ENCODE measurements at places on chromosomes 5 and 9. TPM values are rescaled to one million over a fixed set of nuclear protein-coding genes. Genes with fewer than 3 reads are reported as not detected.

DNA sequence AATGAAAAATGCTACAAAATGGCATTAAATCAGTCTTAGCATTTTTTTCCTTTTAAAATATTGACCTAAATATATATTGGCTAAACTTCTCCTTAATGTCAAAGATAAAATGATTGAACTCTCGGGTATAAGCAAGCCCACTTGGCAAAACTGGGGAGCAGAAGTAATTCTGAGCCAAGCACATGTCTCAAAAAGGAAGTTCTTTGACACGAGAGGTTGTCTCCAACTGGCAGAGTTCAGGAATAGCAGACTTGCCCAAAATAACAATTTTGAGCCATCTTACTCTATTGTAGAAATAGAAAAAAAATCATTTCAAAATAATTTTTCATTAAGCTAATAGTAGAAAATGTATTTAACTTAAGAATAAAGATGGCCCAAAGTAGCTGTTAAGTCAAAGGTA lies 10.4 kb upstream of the MLLT3 start:
- no peak overlapping the region for H3K4me3 ChIP-seq
- DNase-seq = no peak
- H3K27ac ChIP-seq = no peak overlapping the region
- peaks cover 16% of the 10 kb centered on the region for H3K4me1 ChIP-seq
- H3K36me3 ChIP-seq = no peaks in the 10 kb centered on the region

- peak; percentile 94 for DNase-seq
- peaks cover 35% of the 10 kb centered on the region for H3K36me3 ChIP-seq
- peaks cover 5% of the 10 kb centered on the region for H3K4me1 ChIP-seq
- H3K4me3 ChIP-seq = no peak overlapping the region
- no peaks in the 10 kb centered on the region for H3K27me3 ChIP-seq
Observed at GRCh38 chr9:122991370-122991830, 42.1 kb upstream of the GPR21 start.

DNA sequence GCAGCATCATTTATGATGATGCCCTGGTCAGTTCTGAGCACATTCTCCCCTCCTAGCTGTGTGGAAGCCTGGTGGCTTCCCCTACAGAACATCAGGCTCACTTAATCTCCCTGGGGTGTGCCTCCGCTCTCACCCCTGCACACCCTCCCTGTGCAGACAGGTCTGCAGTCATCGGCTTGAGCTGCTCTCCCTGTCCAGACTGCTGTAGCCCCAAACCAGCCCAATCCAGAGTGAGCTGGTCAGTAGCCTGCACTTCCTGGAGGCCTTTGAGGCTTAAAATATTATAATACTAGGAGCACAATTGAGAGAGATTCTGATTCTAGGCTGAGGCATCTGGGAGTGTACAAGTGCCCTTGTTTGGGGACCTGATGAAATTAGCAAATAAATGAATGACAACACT lies 60.2 kb downstream of the PPARGC1B start:
- 0 out of 2 replicates have a peak, but pooled peaks cover 6% of the 10 kb centered on the region for H3K4me1 ChIP-seq
- H3K36me3 ChIP-seq = no peaks in the 10 kb centered on the region
- DNase-seq = no peak

GRCh38 chr9:2336055-2336454 lies 285.5 kb upstream of the VLDLR start:
- no peaks in the 10 kb centered on the region for H3K4me1 ChIP-seq
- peak; percentile 20 for DNase-seq
- no peak overlapping the region for H3K4me3 ChIP-seq
- no peaks in the 10 kb centered on the region for H3K27me3 ChIP-seq
- H3K36me3 ChIP-seq = no peaks in the 10 kb centered on the region

DNA sequence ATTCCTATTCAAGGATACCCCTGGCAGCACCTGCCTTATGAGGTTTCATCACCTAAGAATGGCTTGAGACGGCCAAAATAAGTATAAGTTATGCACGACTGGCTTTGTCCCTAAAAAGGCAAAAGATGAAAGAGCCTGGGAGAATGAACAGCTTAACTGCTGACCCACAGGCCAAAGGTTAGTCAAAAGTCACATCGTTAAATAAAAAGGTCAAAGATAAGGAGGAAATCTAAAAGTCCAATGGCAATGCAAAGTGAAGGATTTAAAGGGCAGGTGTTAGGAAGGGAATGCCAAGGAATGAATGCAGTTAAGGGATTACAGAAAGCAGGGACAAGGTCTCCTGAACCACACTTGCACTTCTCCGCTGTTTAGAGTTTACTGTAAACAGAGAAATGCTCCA lies 5.6 kb downstream of the TAL2 start:
- H3K4me1 ChIP-seq = no peaks in the 10 kb centered on the region
- H3K36me3 ChIP-seq = no peaks in the 10 kb centered on the region
- DNase-seq = no peak
- H3K4me3 ChIP-seq = no peak overlapping the region
- H3K27me3 ChIP-seq = no peaks in the 10 kb centered on the region

DNA sequence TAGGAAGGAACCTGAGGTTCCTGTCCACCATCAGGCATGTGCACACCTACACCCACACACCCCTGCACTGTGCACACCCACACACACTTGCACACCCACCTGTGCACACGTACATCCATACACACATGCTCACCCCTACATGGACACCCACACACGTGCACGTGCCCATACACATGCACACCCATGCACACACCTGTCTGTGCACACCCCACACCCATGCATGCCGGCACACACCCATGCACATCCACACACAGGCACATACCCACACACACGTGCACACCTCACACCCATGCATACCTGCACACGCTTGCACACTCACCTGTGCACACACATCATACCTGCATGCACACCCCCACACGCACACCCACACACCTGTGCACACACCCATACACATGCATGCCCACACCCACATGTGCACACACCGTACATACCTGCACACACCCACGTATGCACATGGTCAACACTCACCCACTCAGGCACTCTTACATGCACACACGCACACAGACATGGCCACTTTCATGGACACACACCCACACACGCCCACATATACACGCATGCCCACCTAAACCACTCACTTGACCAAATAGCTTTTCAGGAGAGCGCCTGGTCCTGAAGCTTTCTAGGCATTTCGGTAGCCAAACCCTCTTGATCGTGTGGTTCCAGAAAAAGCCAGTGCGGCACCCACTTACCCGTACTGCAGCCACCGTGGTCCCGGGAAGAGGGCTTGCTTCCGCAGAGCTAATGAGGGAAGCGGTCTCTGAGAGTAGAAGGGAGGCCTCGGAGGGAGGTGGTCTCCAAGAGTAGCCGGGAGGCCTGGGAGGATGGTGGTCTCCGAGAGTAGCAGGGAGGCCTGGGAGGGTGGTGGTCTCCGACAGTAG lies 36.7 kb upstream of the CLPTM1L start:
- H3K36me3 ChIP-seq = no peaks in the 10 kb centered on the region
- no peak overlapping the region for H3K27ac ChIP-seq
- no peak overlapping the region for H3K4me3 ChIP-seq
- DNase-seq = no peak
- H3K4me1 ChIP-seq = no peaks in the 10 kb centered on the region
- 0 out of 2 replicates have a peak, but pooled peaks cover 15% of the 10 kb centered on the region for H3K27me3 ChIP-seq

- H3K4me3 ChIP-seq = no peak overlapping the region
- no peaks in the 10 kb centered on the region for H3K4me1 ChIP-seq
- no peak overlapping the region for H3K27ac ChIP-seq
- DNase-seq = no peak
- H3K36me3 ChIP-seq = no peaks in the 10 kb centered on the region
Observed at GRCh38 chr5:112064271-112064701, 307.3 kb upstream of the NREP start.

GRCh38 chr5:51882647-51883046 lies 499.4 kb downstream of the ISL1 start:
- no peak overlapping the region for H3K4me3 ChIP-seq
- no peak for DNase-seq
- no peaks in the 10 kb centered on the region for H3K4me1 ChIP-seq
- H3K36me3 ChIP-seq = no peaks in the 10 kb centered on the region
- H3K27me3 ChIP-seq = no peaks in the 10 kb centered on the region

GRCh38 chr5:82330530-82331270 lies 52.5 kb upstream of the RPS23 start:
- no peak overlapping the region for H3K4me3 ChIP-seq
- H3K27me3 ChIP-seq = no peaks in the 10 kb centered on the region
- peaks cover 45% of the 10 kb centered on the region for H3K4me1 ChIP-seq

- no peak overlapping the region for H3K27ac ChIP-seq
- no peaks in the 10 kb centered on the region for H3K36me3 ChIP-seq
- peaks cover 36% of the 10 kb centered on the region for H3K4me1 ChIP-seq
- no peak overlapping the region for H3K4me3 ChIP-seq
Observed at GRCh38 chr5:73392775-73393174, 55.8 kb downstream of the FOXD1 start.

GRCh38 chr5:944992-945685 lies 52.5 kb downstream of the TRIP13 start:
- H3K27me3 ChIP-seq = peaks cover 70% of the 10 kb centered on the region
- no peak overlapping the region for H3K4me3 ChIP-seq
- no peak for DNase-seq
- no peaks in the 10 kb centered on the region for H3K4me1 ChIP-seq
- H3K27ac ChIP-seq = no peak overlapping the region

GRCh38 chr9:122580360-122580759 lies 2.8 kb downstream of the OR1L8 start:
- peak; percentile 85 for DNase-seq
- no peak overlapping the region for H3K4me3 ChIP-seq
- no peaks in the 10 kb centered on the region for H3K27me3 ChIP-seq
- H3K27ac ChIP-seq = peak overlapping the region; percentile 36
- H3K36me3 ChIP-seq = no peaks in the 10 kb centered on the region
- peaks cover 14% of the 10 kb centered on the region for H3K4me1 ChIP-seq

- H3K27ac ChIP-seq = no peak overlapping the region
- no peaks in the 10 kb centered on the region for H3K36me3 ChIP-seq
- no peaks in the 10 kb centered on the region for H3K27me3 ChIP-seq
- H3K4me3 ChIP-seq = no peak overlapping the region
- peak; percentile 70 for DNase-seq
- H3K4me1 ChIP-seq = no peaks in the 10 kb centered on the region
Observed at GRCh38 chr9:15837079-15837679, 284.3 kb downstream of the CCDC171 start.

- DNase-seq = peak; percentile 91
- no peaks in the 10 kb centered on the region for H3K36me3 ChIP-seq
- no peak overlapping the region for H3K4me3 ChIP-seq
- H3K27me3 ChIP-seq = no peaks in the 10 kb centered on the region
- peaks cover 20% of the 10 kb centered on the region for H3K4me1 ChIP-seq
- no peak overlapping the region for H3K27ac ChIP-seq
Observed at GRCh38 chr5:171757853-171758535, 27.6 kb upstream of the SMIM23 start.

GRCh38 chr9:114718801-114719221 lies 36.8 kb upstream of the TEX48 start:
- H3K4me1 ChIP-seq = peaks cover 24% of the 10 kb centered on the region
- H3K27ac ChIP-seq = no peak overlapping the region
- peaks cover 7% of the 10 kb centered on the region for H3K27me3 ChIP-seq

GRCh38 chr9:84916769-84917168 lies 247.2 kb downstream of the NTRK2 start:
- H3K36me3 ChIP-seq = no peaks in the 10 kb centered on the region
- H3K27ac ChIP-seq = no peak overlapping the region
- DNase-seq = no peak
- H3K27me3 ChIP-seq = no peaks in the 10 kb centered on the region
- H3K4me3 ChIP-seq = no peak overlapping the region

DNA sequence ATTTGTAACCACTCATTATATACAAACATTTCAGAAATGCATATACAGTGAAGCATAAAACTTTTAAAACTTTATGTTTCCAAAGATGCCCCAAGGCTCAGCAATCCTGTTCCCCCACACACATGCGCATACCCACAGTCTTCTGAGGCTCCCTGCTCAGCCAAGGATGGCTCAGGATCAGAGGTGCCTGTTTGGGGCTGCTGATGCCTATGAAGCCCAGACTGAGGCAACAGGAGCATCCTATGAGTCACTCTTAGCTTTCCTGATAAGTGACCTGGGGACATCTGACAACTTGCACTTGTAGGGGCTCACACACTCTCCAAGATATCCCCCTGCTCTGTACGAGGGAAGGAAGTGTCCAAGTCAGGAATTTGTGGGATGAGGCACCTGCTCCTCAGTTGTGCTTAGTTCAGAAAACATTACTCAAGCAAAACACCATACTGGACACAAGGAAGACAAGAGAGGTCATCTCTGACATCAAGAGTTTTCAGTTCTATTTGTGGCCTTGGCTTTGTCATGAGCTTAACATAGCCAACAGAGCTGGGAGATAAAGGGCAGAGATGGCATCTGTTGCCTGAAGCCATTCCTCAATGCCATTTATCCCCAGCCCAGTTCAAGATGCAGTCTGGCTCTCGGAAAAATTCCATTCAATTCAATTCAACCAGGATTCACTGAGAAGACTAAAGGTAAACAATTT lies 62.3 kb downstream of the NIPSNAP3B start:
- peaks cover 5% of the 10 kb centered on the region for H3K36me3 ChIP-seq
- H3K4me1 ChIP-seq = peaks cover 20% of the 10 kb centered on the region
- H3K27ac ChIP-seq = no peak overlapping the region
- DNase-seq = no peak
- no peaks in the 10 kb centered on the region for H3K27me3 ChIP-seq
- H3K4me3 ChIP-seq = no peak overlapping the region

DNA sequence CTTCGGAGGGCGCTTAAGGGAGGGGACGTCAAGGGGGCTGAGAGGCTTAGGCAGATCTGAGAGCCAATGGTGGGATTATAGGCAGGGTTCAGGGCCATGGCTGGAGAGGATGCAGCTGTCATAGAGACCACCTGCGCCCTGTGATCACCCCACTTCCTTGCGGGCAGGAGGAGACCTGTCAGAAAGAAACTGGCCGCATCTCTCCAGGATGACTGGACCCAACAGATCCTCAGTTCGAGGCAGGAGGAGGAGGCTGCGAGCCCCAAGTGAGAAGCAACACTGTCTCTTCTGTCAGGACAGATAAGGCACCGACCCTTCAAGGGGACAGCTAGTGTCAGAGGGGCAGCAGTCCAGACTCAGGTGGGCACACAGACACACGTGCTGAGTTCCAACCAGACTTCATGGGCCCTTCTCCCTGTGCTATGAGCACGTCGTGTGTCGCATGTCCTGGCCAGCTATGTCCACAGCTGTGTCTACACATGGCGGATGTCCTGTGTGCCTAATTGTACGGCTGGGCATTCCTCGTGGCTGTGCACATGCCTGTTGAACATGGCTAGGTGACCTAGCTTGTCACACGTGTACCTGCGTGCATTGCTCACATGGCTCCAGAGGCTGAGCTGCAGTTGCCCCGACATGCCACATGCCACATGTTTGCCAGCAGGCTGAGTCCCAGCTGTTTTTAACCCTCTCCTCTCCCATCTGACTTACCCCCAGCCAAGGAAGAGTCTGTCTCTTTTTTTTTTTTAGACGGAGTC lies 583 bp upstream of the AQP3 start:
- H3K4me1 ChIP-seq = peaks cover 6% of the 10 kb centered on the region
- H3K36me3 ChIP-seq = no peaks in the 10 kb centered on the region
- H3K27me3 ChIP-seq = no peaks in the 10 kb centered on the region
- H3K4me3 ChIP-seq = peak overlapping the region; percentile 71

The OTULINL gene
- not detected for total RNA-seq

The SKIC3 gene
- 83.5 TPM for total RNA-seq

The SYK gene
- not detected for total RNA-seq

The LYRM7 gene
- total RNA-seq = 8.5 TPM

The LIX1 gene
- not detected for total RNA-seq

Measured in GM23248 (cell line).